Mesendoderm (in vitro differentiated cells): ENCODE measurements at places on chromosomes 6 and 20.

- peak; percentile 50 for DNase-seq
These were observed 14.4 kb downstream of the CCDC167 start for GRCh38 chr6:37485291-37485702.

DNA sequence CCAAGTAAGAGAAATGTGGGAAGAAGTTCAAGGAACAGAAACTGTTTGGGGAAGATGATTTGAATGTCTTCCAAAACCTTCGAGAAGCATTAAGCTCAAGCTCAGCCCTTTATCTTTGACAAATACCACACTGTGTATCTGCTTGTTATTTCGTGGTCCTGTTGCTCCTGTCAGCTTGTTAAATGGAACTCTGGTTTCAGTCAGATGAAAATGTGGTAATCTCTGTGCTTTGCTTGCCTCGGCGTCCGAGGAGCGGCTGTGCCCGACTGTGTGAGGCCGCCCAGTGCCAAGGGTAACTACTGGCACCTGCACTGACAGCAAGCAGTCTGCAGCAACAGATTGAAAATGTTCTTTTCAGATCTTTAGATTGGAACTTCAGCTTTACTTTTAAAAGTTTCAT, 577.9 kb upstream of the FLRT3 start:
- no peak for DNase-seq

DNA sequence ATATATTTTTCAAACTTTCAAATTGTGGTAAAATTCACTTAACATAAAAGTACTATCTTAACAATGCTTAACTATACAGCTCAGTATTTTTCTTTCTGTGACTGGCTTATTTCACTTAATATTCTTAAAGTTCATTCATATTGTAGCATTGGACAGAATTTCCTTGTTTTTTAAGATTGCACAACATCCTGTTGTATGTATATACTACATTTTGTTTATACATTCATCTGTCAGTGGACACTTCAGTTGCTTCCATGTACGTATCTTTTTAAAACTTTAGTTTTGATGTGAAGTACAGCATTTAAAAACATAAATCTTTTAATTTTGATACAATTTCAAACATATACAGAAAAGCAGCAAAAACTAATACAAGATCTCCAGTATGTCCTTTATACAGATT, 220.7 kb downstream of the ZFAND3 start:
- DNase-seq = no peak

DNA sequence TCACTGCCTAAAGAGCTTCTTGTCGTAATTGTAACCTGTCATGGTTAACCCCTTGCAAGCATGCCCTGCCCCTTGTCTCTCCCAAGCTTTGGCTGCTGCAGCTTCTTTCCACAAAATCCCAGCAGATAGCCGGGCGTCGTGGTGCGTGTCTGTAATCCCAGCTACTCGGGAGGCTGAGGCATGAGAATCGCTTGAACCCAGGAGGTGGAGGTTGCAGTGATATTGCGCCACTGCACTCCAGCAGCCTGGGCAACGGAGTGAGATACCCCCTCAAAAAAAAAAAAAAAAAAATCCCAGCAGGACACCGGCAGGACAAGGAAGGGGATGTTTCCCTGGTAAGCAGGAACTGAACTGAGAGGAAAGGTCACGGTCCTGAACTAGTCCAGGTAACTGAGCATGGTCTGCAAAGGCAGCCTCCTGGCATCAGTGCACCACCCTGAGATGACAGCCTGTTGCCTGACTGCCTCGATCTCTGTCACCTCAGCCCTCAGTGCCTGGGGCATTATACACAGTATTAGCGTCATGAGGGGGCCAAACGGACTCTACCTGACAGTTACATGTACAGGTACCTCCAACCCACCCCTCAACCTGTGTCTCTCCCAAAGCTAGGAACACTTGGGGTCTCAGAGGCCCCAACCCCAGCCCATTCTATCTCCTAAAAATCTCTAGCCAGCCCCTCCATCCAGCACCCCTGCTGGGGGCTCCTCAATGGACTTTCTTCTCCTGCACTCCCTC, 1.8 kb downstream of the LZTS3 start:
- DNase-seq = no peak

GRCh38 chr20:18916886-18917750, 103.5 kb downstream of the SCP2D1 start:
- no peak for DNase-seq

GRCh38 chr6:45658958-45659357, 281.2 kb upstream of the SUPT3H start:
- no peak for DNase-seq

DNA sequence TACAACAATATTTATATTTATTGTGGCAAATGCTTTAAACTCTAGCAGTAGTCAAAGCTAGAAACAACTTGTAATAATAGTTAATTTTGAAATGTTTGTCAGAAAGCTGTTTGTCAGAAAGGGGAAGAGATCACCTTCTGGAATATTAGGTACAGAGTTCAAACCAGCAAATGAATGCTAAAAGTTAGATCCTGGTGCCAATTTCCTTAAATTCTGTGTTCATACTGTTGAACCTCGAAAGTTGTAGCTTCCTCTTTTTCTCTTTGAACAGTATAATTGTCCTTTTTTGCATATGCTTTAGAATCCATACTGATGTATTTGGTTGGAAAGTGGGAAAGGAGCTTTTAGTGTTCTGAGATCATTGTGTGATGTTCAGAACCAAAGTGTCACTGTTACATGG, 22.4 kb downstream of the ITCH start:
- no peak for DNase-seq

- no peak for DNase-seq
These were observed 51.9 kb downstream of the RNF217 start for GRCh38 chr6:125013938-125014660.

GRCh38 chr20:57711311-57711712, 1.5 kb upstream of the PMEPA1 start:
- peak; percentile 62 for DNase-seq

GRCh38 chr6:84182001-84182400, 45.4 kb downstream of the CEP162 start:
- no peak for DNase-seq

DNA sequence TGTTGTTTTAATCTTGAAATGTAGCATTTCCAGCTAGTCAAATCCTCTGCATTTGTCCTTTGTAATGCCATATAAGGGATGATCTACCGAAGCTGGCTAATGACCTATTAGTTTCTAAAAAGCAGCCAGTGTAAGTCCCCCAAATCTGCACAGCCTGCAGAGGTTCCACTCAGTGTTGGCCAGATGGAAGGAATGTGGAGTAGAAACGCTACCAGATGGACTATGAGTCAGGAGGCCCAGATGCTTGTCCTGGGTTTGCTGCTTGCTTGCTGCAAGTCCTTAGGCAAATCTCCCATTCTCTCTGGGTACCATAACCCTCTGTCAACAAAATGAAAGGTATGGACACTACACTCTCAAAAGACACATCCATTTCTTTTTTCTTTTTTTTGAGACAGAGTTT, 149.8 kb downstream of the BTBD9 start:
- DNase-seq = no peak

GRCh38 chr20:59051666-59052185, 9.1 kb upstream of the PRELID3B start:
- DNase-seq = no peak

DNA sequence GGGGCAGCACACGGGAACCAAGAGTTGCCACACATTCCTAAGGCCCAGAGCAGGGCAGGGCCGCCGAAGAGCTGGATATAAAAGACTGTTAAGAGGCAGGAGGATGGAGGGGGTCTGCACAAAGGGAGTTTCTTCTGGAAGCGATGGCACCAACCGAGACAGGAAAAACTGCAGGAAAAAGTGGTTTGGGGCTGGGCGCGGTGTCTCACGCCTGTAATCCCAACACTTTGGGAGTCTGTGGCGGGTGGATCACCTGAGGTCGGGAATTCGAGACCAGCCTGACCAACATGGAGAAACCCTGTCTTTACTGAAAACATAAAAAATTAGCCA, 41.8 kb downstream of the SSR1 start:
- DNase-seq = no peak

GRCh38 chr20:50277064-50277415, 86.4 kb downstream of the CEBPB start:
- no peak for DNase-seq

GRCh38 chr6:51554029-51554428, 533.4 kb downstream of the PKHD1 start:
- DNase-seq = peak; percentile 56

DNA sequence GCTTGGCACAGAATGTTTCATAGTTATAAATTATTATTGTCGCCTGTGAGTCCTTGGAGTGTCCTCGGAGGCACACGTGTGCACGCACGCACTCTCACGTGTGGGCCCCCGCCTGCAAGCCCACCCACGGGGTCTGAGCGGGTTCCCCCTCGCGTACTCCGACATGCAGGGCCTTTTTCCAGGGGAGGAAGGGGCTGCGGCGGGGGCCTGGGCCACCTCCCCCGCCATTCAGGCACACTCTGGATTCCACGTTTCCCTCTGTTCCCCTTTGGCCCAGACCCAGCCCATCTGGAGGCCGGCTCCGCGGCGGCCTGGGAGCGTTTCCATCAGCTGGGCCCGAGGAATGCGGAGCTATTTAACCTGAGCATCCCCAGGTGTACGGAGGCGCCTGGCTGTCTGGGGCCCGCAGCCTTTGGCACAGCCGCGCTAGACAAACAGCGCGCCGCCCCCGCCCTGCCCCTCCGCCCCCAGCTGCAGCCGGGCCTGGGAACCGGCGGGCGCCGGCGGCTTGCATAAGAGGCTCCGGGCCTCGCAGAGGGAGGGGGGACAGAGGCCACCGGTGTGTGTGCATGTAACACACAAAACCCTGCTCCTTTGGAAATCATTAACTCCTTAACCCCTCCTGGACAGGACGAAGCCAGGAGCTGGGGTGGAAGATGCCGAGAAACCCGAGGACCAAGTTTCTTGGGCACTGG, 3.3 kb downstream of the ID1 start:
- DNase-seq = peak; percentile 98

DNA sequence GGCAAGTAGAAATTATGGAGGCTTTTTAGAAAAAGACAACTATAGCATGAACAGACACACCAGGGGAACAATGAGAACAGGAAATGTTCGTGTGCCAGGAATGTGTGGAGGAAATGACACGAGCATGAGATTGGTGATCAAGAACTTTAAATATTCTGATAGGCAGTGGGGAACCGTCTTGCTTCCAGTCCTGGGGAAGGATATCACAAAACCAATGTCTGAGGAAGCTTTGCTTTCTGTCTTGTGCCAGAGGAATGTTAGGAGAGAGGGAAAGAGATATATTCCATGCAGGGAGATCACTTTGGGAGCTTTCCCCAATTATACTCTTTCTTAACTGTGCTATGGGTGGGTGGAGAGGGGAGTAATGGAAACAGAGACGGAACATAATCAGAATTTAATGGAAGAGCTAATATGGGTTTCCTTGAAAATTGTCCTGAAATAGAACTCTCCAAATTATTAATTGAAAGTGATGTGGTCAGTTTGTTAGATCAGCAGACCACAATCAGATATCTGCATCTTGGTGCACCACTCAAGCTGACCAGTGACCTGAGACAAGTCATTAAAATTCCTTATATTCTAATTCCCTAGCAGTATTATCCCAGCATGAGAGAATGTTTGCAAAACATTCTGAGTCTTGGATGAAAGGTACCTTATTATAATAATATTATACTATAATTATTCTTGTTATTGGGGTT, 178.2 kb downstream of the SOX4 start:
- peak; percentile 51 for DNase-seq

- peak; percentile 70 for DNase-seq
These were observed 8.6 kb downstream of the AARS2 start for GRCh38 chr6:44304282-44305199.

DNA sequence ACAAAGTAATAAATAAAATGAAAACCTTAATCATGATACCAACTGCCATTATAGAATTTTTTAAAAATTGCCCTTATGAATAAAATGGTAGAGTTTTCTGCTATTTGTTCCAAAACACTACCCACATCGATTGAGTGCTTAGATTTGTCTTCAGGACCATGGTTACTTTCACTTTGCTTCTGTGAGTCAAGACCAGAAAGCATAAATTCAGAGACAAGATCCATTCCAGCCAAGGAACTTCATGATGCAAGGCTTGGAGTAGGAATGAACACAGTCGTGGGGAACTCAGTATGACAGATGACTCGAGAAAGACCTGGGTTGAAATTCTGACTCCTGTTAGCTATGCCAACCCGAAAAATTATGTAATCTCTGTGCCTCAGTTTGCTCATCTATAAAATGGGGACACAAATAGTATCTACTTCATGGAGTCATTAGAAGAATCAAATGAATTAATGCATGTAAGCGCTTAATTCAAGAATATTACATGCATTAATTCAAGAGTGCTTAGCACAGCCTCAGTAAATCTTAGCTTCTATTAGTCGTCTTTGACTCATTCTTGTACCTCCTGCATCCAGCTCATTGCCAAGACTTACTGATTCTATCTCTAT, 72.5 kb upstream of the MYLIP start:
- no peak for DNase-seq
